ENCODE measurements at places on chromosomes 16 and 17.

DNA sequence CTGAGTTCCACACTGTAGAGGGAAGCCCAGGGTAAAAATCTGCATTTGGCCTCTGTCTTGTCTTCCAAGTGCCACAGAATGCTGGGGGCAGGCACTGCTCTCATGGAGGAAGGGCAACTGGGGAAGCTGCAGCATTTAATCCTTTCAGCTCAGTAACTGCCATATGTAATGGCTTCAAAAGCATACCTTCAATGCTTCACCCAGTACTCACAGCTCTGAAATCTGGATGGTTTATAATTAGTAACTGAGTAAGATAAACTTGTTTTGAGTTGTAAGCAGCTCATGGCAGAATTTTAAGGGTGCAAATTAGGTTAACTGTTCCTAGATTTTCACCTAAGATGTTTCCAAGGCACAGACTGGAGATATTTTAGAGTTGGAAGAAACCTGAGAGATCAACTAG lies 24.5 kb downstream of the PMP22 start:
- no peak for DNase-seq

DNA sequence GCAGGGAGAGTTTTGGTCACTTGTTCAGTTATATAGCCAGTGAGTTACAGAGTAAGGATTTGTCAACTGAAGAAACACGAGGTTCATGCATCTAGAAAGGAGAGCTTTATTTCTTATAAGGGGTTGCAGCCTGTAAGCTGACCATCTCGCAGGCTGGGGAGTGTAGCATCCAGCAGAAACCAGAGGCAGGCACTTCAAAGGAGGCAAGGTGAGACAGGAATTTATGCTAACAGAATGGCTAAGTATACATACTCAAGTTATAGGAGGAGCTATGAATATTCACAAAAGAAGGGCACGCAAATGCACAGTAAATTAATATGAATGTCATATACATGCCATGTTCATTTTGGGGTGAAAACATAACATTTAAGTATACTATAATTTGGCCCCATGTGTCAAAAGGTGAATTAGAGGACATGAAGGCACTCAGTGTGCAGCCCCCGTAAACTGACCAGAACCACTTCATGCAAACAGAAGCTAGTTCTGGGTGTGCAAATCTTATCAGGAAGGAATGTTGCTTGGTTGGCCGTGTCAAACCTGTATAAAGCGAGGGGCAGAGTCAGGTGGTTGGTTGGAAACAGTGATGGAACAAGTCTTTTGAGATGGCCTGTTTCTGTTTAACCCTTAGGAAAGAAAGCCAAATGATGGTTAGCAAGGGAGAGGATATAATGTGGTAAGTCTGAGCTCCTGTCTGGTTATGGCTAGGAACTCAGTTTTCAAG lies 97.0 kb downstream of the GRIN2A start:
- DNase-seq, result no peak

- no peak for DNase-seq
These were observed 1373.8 kb upstream of the GOT2 start for GRCh38 chr16:60107871-60108270.

DNA sequence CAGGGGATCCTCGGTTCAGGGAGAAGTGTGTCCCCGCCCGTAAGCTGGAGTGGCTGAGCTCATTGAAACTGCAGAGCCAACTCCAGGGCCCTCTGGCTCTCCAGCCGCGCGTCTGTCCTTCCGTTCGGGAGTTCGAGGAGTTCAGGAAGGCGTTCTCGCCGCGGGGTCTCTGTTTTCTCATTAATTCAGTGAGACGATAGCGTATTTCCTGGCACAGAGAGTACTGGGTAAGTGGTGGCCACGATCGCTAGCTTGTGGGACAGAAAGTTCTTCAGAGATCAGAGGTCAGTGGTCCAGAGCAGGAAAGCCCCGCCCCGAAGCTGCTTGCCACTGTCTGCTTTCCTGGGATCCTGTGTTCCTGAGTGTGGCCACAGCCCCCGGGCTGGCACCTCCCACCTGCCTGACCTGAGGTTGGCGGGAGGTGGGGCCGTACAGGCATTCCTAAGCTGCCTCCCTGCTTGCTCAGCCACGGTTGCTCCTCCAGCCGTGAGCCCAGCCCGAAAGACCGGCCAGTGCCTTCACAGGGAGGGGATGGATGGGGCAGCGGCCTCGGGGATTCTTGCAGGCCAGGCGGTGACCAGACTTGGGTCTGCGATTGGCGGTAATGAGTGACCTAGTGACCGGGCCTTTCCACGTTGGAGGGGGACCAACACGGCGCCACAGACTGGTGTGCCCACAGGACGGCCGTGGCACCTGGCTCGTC lies 8.9 kb downstream of the BAIAP2 start:
- DNase-seq, result no peak

- no peak for DNase-seq
These were observed 857 bp downstream of the TMC8 start for GRCh38 chr17:78131172-78132083.

- DNase-seq, result no peak
These were observed 18.2 kb upstream of the KRT20 start for GRCh38 chr17:40903129-40903847.

DNA sequence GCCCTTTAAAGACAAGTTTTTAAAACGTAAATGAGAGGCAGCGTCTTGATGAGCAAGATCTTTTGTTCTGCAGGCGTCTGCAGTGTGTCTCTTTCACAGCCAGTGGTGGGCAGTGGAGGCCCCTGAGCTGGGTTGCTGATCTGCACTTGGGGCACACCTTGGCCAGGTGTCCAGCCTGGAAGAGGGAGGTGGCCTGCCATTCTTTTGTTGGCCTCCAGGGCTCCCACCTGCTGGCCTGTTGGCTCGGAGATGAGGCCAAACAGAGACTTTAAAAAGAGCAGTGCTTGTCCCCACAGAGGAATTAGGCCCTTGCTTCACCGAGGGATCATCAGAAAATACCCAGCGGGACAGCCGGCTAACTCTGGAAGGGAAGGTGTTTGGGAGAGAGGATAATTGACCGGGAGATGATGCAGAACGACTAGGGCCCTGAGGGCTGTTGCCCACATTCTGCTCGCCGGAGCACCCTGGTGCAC lies 145.9 kb upstream of the PLCG2 start:
- DNase-seq, result no peak

GRCh38 chr17:66494023-66494803 lies 191.8 kb downstream of the PRKCA start:
- DNase-seq, result no peak

DNA sequence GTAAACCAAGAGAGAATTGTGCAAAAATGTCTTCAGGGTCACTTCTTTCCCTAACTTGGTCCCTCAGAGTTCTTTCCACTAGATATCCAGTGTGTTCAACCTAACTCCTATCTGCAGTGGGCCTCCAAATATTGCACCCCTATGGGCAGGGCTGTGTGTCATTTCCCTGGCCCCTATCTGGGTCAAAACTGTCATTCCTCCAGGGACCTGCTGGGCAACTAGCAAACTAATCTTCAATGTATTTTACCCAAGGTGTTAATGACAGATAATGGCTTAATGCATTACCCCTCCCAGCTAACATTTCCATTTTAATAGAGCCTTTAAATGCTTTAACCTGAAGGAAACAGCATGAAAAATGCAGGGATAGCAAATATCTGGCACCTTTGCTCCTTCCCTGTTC lies 25.8 kb upstream of the SKAP1 start:
- no peak for DNase-seq

GRCh38 chr16:78987666-78988065 lies 612.9 kb downstream of the MAF start:
- no peak for DNase-seq

GRCh38 chr17:66706851-66707450 lies 128.0 kb upstream of the CACNG5 start:
- DNase-seq, result no peak

- DNase-seq, result no peak
These were observed 337.2 kb downstream of the CDH11 start for GRCh38 chr16:64784635-64785034.

GRCh38 chr17:55334881-55335540 lies 70.3 kb downstream of the HLF start:
- DNase-seq, result no peak

GRCh38 chr16:25823891-25824290 lies 132.1 kb downstream of the HS3ST4 start:
- DNase-seq, result no peak

DNA sequence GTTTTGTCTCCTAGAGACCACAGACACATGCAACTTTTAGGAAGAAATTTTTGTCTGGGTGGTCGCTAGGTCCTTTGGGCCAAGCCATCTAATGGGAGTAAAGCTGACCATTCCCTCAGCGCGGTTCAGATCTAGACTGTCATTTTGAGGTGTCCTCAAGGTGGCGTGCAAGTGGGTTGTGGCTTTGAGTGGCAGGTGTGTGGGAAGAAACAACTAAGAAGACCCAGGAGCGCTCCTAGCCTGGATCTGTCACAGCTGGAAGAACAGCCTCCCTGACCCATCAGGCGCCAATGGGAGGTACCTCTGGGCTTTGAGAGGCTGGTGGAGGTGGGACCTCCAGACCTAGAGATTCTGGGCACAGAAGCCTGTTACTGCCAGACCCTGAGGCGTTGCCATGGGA lies 645.1 kb downstream of the KCNJ18 start:
- DNase-seq, result no peak

GRCh38 chr17:79803997-79804855 lies 7.3 kb upstream of the CBX8 start:
- DNase-seq, result no peak

GRCh38 chr16:4733747-4734062 lies 366 bp downstream of the ANKS3 start:
- DNase-seq, result no peak

GRCh38 chr17:55842405-55843158 lies 91.7 kb downstream of the PCTP start:
- no peak for DNase-seq

GRCh38 chr16:88705076-88705684 lies 1.0 kb downstream of the RNF166 start:
- DNase-seq, result peak; percentile 21

DNA sequence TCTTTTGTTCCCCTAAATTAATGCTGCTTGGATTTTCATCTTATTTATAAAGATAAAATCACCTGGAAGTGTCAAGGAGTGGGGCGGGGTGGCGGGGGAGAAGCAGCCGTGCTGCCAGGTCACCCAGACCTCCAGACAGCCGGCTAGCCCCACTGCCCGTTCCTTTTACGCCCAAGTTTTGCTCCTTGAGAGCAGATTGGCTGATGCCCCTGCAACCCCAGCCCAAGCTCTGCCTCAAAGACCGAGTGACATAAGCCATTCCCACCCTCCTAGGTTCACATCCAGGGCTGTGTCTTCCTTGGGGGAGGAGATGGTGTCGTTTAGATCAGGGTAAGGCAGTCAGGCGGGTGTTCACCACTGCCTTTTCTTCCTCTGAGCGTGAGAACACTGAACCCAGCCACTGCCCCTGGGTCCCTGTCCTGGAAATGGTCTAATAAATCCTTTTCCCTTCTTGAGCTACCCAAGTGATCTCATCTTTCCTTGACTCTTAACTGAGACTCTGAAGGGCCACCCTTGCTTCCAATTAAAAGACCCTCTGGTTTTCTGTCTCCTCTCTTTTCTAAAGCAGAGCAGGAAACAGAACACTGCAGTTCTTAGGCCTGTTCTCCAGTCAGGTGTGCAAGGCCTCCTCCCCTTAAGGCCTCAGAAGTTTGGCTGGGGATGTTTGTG lies 5.7 kb downstream of the PDF start:
- DNase-seq, result no peak
